ENCODE measurements at places on chromosomes 5 and 9.

GRCh38 chr5:39898731-39899130 is 474.0 kb upstream of the DAB2 start:
- no peak for DNase-seq

GRCh38 chr5:113276001-113276400 is 158.8 kb downstream of the TSSK1B start:
- DNase-seq = no peak

DNA sequence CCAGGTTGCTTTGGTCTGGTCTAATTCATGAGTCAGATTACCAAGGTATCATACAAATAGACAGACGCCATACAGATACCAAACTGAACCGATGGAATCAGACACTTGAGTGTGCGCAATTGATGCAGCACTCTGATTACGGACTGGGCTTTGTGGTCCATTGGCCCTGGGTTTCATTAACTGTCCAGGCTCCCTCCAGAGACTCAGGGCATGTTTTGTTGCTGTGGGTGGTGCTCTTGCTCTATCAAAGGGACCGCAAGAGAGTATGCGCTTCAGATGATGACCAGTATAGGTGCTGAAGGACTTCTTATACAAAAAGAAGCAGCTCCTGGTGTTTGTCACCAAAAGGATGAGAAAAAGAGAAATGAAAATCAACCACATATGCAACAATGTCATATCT is 36.9 kb upstream of the ANKRD55 start:
- no peak for DNase-seq

DNA sequence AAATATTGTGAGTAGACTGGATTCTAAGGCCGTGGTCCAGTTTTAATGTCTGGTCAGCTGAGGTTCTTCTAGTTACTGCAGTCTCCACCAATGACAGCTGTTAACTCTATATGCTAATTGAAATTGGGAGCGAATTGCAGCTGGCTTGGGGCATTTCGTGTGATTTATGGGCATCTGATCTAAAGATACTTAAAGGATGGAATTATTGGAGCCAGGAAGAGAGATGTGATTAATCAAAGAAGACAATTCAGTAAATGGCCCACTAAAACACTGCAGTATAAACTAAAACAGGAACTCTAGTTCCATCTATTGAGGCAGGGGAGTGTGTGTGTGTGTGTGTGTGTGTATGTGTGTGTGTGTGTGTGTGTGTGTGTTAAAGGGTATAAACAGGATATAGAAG is 157.5 kb upstream of the IQGAP2 start:
- no peak for DNase-seq

- no peak for DNase-seq
Measured at GRCh38 chr5:73155271-73156222, 17.4 kb upstream of the TMEM174 start.

DNA sequence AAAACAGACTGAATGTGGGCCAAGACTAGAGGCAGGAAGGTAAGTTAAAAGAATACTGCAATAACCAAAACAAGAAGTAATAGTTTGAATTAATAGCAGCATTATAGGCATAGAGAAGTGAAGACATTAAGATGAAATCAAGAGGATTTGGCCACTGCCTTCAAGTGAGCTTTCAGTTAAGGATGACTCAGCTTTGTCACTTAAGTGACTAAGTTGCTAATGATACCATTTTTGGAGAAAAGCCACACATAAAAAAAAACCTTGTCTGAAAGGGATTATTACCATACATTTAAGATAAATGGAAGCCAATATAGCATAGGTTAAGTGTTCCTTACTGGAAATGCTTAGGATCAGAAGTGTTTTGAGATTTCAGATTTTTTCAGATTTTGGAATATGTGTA is 57.0 kb downstream of the ECPAS start:
- DNase-seq = no peak

GRCh38 chr5:58628626-58629025 is 45.8 kb downstream of the RAB3C start:
- DNase-seq = no peak
